ENCODE measurements at places on chromosomes 11 and 22.

DNA sequence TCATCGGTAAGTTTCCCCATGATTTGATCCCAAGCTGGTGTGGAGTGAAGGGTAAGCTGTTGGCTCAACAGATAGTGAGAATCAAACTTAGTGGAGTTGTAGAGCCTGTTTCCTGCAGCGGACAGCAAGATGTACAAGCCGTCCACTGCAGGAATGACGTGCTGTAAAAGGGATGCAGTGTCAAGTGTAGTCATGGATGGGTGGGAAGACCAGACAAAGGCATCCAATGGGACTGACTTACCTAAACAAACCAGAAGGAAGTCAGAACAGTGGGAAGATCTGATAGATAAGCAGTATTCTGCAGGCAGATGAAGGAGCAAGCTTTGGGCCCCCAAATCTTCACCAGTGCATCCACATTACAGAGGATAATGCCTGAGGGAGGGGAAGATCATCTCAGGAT lies 8.8 kb downstream of the ZBTB16 start:
- no peak for DNase-seq

- DNase-seq = peak; percentile 49
These were observed 3.9 kb downstream of the GALR3 start for GRCh38 chr22:37827056-37827455.

- no peak for DNase-seq
These were observed 48.8 kb downstream of the ARHGAP32 start for GRCh38 chr11:129143335-129143734.

GRCh38 chr22:47601666-47602065 lies 839.2 kb downstream of the TBC1D22A start:
- DNase-seq = no peak

DNA sequence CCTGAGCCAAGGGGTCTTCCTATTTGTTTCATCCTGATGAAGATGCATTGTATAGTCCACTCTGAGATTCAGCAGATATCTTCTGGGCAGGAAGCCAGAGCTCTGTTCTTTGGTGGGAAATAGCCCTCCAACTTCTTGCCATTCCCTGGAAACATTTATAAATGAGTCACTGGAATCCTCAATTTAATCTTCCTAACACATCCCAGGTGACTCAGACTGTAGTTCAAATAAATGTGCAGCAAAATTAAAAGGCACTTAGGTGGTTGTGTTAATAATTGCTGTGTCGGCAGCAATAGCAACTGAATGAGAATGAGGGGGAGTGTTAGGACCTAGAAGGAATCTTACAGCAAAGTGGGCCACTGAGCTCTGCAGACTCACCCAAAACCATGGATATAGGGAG lies 108.6 kb downstream of the INSC start:
- DNase-seq = no peak

DNA sequence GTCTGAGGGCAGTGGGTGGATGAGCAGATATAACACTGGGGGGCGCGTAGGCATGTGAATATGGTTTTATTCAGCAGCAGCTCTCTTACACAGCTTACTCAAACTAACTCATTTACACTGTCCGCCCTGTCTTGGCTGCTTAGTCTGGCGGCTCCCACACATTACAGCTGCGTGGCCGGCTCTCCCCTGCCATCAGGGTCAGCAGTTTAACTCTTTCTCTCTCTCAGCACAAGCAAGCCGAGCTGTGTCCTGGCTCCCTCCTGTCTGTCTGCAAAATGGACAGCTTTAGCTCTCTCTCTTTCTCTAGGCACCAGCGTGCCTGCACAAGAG lies 1310.1 kb upstream of the RAG2 start:
- DNase-seq = no peak
